ENCODE measurements at places on chromosomes 2 and 18. TPM values are rescaled to one million over a fixed set of nuclear protein-coding genes. Genes with fewer than 3 reads are reported as not detected.

DNA sequence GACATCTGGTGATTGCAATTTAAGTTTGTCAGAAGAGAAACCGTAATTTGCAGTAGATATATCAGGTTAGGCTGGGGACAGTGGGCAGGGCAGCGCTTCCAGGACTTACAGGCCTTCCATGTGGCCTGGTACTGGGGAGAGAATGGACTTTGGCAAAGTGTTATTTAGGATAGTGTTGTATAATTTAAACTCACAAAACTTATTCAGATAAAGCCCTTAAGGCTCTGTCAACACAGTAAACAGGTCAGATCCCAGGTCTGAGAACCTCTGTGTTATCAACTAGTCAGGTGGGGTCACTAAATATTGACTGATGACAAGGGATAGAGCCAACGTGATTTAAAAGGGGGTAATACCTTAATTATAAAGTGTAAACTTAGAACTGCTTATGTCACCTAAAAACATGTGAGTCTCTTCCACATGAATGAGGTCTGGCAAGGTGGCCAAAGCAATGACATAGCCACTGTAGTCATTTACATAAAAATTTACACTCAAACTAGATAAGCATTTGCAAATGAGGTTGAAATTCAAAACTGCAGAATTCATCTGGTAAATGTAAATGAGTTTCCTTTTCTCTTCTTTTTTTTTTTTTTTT lies 80.2 kb upstream of the DNMT3A start:
- DNase-seq, result no peak

DNA sequence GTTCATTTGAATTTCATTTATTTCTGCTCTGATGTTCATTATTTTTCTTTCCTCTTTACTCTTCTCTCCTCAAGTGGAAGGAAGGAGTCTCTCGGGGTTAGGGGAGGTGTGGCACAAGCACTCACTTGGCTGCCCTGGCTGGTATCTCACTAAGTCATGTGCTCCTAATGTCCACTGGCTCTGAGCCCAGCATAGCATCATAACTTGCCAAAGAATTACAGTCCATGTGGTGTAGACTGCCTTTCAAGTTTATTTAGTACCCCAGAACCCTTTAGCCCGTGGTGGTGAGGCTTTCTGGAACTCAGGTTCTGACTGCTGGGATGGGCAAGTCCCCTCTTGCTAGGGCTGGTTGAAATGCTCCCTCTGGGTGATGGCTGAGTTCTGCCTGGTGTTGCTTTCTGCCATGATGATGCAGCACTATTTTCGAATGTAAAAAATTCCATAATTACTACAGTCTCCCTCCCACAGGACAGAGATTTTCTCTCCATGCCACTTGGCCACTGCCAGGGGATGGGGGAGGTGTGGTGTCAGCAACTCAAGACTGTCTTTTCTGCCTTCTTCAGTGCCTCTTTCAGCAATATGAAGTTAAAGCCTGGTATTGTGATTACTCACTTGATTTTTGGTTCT lies 22.2 kb downstream of the SPAG16 start:
- DNase-seq, result no peak

DNA sequence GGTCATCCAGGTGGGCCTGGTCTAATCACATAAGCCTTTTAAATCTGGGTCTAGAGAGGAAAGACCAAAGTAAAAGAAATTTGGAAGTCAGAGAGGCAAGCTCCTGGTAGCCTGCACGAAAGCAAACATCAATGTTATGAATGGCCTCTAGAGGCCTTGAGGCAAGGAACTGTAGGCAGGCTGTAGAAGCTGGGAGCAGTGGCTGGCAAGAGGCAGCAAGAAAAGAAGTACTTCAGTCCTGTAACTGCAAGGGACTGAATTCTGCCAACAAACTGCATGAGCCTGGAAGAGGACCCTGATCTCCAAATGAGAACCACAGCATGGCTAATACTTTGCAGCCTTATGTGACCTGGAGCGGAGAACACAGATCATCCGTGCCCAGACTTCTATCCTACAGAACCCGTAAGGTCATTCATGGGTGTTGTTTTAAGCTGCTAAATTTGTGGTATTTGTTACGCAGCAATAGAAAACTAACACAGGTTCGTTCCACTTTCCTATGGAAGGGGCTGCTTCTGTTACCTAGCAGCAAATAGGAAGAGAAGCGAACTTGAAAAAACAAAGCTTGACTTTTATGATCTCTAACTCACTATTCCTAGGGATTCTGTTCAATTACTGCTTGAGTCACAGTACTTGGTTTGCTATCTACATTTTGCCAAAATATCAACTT lies 1.2 kb downstream of the IMMT start:
- DNase-seq, result no peak

DNA sequence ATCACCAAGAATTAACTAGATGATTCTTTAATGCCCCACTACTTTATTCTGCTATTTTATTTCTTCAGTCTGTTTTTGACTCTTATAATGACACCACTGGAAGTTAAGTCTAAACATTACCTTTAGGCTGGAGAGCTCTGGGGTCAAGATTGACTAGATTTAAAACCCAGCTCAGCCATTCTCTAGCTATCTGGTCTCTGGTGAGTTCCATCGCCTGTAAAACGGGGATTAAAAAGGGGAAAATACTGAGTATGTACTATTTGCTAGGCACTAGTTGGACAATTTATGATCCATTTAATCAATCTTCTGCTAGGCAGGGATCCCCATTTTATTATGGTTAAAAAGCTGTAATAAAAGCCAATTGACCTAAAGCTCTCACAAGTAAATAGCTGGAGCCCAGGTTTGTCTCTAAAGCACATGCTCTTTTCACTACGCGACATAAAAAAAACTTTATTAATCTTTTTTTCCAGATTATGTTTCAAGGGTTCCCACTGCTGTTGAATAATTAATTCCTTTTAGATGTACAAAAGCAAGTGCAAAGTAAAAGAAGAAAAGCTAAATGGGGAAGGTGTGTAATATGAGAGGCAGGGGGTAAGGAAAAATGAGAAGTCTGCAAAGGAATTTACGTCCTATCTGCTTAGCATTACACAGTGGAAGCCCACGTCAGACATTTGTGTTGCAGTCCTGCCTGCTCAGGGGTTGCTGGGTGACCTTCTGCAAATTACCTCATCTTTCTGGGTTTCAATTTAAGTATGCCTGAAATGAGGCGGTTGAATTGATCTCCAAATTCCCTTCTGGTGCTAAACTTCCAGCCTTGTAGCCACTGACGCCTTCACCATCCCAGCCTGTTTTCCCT lies 918 bp upstream of the NABP1 start:
- no peak for DNase-seq

- no peak for DNase-seq
Measured at GRCh38 chr18:60667016-60667415, 294.4 kb upstream of the MC4R start.

Gene TMEM37
- 2.9 TPM for total RNA-seq

Gene RGPD3
- total RNA-seq, result 0.14 TPM

Measured in posterior vena cava (tissue), 2 donors.